Smooth muscle cell of the pulmonary artery (primary cell): ENCODE measurements at places on chromosomes 12 and 14. TPM values are rescaled to one million over a fixed set of nuclear protein-coding genes. Genes with fewer than 3 reads are reported as not detected.

Gene TSPAN8
- 9.8 and 108 TPM in 2 replicates for total RNA-seq

Gene CCDC196
- total RNA-seq: not detected in 2 replicates

Gene CDH24
- 5.0 and 5.1 TPM in 2 replicates for total RNA-seq

Gene GPD1
- total RNA-seq: 0.13 and 0.20 TPM in 2 replicates
